NCI-H1436 (cell line): ENCODE measurements at places on chromosomes 16 and 17.

DNA sequence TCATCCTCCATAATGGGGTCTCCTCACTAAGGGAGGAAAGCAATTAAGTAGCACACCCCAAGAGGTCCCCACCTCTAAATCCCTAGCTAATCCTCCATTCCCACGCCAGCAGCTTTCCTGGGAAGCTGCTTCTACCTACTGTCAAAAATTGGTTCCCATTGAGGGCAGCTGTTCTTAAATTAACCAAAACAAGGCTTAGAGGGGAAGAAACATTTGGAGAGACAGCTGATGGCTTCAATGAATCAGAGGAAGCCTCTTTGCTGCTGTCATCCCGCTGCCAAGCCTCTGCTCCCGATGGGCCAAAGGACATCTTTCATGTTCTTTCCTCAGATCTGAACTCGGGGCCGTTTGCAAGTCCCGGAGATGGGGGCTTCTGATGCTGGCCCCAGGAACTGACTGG lies 26.6 kb downstream of the AIPL1 start:
- DNase-seq: no peak

DNA sequence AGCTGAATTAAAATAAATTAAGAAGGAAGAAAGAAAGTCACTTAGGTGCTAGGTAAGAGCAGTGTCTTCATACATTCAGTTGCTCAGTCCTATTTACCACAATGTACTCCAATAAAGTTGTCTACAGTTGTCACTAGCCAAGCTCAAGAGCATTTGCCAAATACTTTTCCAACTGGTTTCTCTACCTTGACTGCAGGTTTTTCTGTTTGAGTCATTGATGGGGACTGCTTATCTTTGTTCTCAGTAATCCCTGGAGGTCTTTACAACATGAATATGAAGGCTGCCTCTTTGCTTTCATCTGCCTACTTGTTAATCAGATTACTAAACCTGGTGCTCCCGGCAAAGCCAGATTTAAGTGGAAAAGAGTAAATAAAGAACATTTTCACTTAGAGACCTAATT lies 64.6 kb upstream of the CLEC18B start:
- no peak for DNase-seq

GRCh38 chr17:75695141-75695829 lies 26.0 kb upstream of the ITGB4 start:
- DNase-seq: no peak

DNA sequence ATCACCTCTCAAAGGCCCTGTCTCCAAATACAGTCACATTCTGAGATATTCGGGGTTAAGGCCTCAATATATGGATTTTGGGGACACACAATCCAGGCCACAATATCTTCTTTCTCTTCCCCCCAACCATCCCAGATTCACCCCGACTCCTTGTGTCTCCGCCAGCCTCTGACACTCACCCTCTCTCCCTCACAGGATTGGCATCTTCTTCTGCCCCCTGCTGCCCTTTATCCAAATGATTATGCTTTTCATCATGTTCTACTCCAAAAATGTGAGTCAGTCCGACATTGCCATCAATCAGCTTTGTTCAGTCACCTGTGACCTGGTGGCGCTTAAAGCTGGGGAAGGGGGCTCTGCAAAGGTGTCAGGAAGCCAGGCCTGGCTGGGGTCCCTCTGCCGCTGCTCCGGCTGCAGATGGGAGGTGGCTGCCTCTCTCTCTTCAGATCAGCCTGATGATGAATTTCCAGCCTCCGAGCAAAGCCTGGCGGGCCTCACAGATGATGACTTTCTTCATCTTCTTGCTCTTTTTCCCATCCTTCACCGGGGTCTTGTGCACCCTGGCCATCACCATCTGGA lies 35.1 kb downstream of the GDE1 start:
- DNase-seq: no peak

GRCh38 chr16:4534151-4534790 lies 4.3 kb downstream of the CDIP1 start:
- DNase-seq: no peak

GRCh38 chr17:42543190-42544079 lies 7.4 kb downstream of the NAGLU start:
- no peak for DNase-seq

DNA sequence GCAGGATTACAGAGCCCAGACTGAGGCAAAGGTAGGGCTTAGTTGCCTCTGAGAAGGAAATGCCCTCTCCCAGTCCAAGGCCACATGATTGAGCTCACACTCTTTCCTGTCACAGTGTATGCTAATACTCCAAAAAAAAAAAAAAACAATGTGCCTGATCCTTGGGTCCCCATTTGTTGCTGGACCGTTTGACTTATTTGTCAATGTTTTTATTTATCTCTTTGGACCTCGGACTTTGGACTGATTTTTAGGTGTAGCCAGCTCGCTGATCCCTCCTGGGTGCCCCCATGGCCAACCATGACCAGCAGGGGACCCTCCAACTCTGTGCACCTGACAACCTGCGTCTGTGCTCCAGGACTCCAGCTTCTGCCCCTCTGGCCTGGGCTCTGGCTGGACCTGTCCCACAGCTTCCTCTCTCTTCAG lies 622 bp upstream of the CCL16 start:
- no peak for DNase-seq

DNA sequence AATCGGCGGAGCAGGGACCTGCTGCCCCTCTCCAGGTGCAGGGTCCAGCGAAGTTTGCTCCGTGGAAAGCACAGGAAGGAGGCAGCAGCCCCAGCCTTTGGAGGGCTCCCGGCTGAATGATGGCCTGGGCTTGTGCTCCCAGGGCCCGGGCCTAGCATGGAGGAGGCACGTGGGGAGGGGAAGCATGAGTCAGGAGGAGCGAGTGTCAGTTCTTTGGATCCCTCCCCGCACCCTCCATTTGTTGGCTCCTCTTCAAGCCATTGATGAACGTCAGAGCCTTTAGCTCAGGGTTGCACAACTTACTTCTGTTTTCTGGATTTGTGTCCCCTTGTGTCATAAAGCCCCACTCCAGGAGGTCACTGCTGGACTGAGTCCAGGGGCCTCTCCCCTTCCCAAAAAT lies 25.8 kb downstream of the TTYH2 start:
- no peak for DNase-seq

- no peak for DNase-seq
Observed at GRCh38 chr16:70675851-70676513, 9.9 kb downstream of the MTSS2 start.

DNA sequence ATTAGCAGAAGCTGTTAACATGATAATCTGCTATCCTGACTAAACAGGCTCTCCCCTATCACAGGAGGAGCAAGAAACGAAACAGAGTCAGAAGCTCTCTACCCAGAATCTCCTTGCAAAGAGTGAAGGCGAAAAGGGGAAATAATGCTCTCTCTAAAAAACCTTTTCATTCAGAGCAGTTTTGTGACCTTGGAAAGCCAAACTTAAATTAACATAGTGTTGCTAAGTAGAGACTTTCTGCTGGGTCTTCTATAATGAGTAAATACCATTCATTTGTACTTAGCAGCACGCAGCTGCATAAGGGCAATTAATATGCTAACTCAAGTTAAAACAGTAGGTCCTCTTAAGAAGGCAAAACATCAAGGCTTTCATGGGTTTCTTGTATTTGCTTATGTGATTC lies 101.7 kb upstream of the GPR139 start:
- no peak for DNase-seq

DNA sequence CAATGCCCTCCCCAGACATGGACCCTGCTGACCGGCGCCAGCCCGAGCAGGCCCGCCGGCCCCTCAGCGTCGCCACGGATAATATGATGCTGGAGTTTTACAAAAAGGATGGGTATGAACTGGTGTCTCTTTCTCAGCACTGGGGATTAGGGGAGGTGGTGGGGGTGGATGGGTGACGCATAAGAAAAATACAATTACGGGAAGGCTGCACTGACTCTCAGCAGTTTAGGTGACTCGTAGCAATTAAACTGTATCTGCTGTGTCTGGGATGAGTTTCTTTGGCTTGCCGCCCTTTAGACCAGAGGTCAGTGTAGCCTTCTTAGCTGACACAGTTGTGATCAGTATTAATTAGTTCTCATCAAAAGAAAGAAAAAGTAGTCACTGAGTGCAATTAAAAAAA lies 59.0 kb downstream of the ELAC2 start:
- no peak for DNase-seq

GRCh38 chr16:53529513-53529912 lies 26.5 kb upstream of the AKTIP start:
- DNase-seq: peak; percentile 52

GRCh38 chr17:15483431-15483830 lies 16.0 kb upstream of the CDRT4 start:
- DNase-seq: no peak

GRCh38 chr17:41691031-41691777 lies 2.5 kb downstream of the EIF1 start:
- no peak for DNase-seq

GRCh38 chr16:57764006-57764340 lies 28.4 kb downstream of the KATNB1 start:
- no peak for DNase-seq

- no peak for DNase-seq
Observed at GRCh38 chr17:50153650-50154575, 3.4 kb upstream of the PPP1R9B start.

DNA sequence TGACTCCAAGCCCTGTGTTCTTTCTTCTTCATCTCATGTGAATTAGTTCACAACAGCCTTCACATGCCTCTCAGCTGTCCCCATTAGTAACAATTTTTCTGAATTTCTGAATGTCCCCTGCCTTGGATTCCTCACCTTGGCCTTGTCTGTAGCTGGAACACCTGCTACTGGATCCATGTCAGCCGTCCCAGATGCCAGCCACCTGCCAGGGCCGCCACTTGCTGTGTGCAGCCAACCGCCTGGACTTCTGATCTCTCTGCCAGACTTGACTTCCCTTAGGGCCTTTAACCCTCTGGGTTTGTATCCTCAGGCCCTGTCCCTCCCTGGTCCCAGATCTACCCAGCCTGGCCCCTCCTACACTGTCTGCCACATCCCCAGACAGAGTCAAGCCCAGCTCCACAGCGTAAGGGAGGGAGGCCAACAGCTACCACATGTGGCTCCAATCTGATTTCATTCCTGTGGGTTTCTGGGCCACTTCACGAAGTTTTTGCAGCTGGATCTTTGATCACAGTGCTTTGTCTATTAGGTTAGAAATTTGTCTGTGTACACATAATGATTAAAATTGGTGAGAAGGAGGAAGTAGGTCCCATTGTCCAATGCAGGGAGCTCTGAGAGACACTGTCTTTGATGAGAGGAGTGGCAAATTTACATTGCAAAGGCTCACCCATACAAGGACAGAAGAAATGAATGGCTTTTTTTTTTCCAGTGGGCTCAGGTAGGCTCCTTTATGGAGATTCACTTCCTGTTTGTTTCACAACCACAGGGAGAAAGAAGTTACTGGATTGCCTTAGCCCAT lies 15.3 kb downstream of the MPP2 start:
- DNase-seq: no peak

GRCh38 chr16:67966549-67967182 lies 1.8 kb downstream of the SLC12A4 start:
- DNase-seq: no peak

DNA sequence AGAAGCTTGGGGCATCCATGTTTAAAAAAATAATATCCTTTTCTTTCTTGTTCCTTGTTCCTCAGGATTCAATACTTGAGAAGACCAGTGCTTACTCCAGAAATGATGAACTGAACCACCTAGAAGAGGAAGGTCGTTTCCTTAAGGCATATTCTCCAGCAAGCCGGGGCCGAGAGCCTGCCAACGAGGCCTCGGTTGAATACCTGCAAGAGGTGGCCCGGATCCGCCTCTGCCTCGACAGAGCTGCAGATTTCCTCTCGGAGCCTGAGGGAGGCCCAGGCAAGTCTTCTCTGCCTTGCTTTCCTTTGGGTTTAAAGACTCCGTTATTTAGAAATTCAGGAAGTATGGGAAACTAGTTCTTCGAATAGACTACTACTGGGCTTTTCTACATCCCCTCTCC lies 42.5 kb upstream of the ENDOV start:
- DNase-seq: no peak

GRCh38 chr16:12988071-12988470 lies 86.7 kb downstream of the SHISA9 start:
- DNase-seq: no peak

GRCh38 chr17:80316431-80316830 lies 55.8 kb downstream of the RNF213 start:
- DNase-seq: no peak

- DNase-seq: no peak
Observed at GRCh38 chr17:56819030-56819429, 14.7 kb downstream of the C17orf67 start.

- no peak for DNase-seq
Observed at GRCh38 chr16:86872131-86872530, 293.8 kb downstream of the FOXL1 start.

GRCh38 chr17:29645515-29646051 lies 22.9 kb upstream of the CORO6 start:
- DNase-seq: no peak

DNA sequence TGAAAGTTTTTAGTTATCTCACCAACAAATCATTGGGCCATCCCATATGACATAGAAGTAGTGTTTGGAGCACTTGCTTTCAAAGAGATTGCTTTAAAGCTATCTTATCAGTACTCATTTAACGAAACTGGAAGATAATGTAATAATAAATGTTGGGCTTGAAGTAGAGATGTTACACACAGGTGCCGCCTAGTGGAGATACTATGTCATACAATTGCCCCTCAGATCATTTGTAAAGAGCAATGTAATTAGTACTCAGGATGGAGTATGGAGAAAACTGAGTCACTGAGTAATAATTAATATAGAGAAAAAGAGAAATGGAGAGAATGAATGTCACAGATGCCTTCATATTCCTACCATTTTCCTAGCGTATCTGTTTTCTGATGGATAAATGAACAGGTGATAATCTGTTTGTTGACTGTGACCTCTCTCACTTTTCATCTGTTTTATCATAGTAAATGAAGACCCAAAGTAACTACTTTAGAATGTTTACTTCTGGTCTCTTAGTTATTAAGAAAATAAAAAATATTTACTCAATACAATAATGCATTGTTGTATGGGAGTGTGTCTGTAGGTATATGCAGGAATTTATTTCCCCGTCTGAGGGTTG lies 80.4 kb downstream of the EFCAB5 start:
- DNase-seq: peak; percentile 58

DNA sequence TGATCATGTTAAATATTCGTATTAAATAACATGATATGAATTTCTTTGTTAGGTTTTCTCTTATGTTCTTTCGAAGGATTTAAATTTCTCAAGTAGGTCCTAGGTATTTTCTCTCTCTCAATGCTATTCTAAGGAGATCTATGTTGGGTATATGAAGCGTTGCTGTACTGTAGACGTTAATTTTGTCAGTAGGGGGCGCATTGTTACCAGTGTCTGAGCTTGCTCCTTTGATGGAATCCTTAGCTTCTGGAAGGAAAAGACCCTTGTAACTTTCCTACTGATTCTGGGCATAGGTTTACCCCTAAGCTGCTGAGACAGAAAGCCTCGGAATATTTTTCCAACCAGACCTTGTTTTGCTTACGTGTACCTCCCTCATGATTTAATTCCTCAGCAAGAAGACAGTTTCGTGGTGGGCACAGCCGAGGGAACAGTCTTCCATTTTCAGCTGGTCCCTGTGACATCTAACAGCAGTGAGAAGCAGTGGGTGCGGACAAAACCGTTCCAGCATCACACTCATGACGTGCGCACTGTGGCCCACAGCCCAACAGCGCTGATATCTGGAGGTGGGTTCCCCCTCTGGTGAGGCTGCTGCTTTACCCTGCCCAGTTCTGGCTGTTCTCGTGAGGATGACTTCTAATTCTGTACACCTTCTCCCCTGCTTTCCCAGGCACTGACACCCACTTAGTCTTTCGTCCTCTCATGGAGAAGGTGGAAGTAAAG lies 17.9 kb downstream of the UTP4 start:
- DNase-seq: peak; percentile 54
